CD4-positive, alpha-beta T cell treated with Interleukin-4 for 4 hours (primary cell): ENCODE measurements at places on chromosomes 1 and 21.

- no peak for DNase-seq
Observed at GRCh38 chr1:12502336-12503109, 115.5 kb downstream of the DHRS3 start.

DNA sequence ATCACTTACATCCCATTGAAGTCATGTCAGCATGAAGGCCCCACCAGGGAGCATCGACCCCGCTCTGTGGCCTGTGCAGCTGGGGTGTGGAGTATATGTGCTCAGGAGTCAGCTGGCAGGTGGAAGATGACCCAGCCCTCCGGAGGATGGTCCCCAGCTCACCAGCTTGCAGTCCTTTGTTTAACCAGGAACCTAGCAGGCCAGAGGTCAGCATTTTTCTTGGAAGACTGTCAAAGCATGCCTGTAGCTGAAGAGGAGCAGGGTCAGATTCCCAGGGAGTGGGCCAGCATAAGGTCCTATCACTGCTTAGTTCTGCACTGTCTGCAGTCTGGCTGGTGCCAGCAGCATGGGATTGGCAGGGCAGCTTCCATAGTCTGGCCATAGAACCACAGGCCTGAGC, 12.7 kb downstream of the NFASC start:
- DNase-seq = no peak

DNA sequence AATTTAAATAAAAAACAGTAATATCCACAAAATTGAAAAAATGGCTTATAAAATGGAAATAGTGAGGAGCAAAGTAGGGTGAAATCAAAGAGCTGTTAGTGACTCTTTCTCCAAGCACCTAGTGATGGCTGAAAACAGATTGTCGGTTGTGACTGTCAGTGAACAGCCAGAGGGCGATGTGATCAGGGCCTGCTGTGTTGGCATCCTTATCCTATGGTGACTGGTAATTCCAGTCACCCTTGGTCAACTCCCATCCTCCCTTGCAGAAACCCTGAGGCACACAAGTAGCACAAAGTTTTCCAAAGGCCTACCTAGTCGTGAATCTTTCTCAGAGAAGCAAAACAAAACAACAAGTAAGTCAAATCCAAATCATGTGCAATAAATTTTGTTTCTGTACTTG, 599.8 kb upstream of the CXADR start:
- no peak for DNase-seq

- DNase-seq = no peak
Observed at GRCh38 chr21:45041351-45041805, 33.0 kb upstream of the ADARB1 start.

- peak; percentile 73 for DNase-seq
Observed at GRCh38 chr1:1137256-1138045, 21.6 kb upstream of the C1orf159 start.

DNA sequence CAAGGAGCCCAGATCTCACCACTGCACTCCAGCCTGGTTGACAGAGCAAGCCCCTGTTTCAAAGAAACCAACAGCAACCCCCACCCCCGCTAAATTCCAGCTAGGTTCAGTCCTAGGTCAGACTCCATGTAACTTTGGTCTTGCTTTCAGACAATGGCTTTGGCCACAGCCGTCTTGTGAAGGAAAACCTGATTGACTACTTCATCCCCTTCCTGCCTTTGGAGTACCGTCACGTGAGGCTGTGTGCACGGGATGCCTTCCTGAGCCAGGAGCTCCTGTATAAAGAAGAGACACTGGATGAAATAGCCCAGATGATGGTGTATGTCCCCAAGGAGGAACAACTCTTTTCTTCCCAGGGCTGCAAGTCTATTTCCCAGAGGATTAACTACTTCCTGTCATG, 12.9 kb downstream of the TOR3A start:
- DNase-seq = no peak

- no peak for DNase-seq
Observed at GRCh38 chr1:1128454-1129139, 12.7 kb upstream of the C1orf159 start.

DNA sequence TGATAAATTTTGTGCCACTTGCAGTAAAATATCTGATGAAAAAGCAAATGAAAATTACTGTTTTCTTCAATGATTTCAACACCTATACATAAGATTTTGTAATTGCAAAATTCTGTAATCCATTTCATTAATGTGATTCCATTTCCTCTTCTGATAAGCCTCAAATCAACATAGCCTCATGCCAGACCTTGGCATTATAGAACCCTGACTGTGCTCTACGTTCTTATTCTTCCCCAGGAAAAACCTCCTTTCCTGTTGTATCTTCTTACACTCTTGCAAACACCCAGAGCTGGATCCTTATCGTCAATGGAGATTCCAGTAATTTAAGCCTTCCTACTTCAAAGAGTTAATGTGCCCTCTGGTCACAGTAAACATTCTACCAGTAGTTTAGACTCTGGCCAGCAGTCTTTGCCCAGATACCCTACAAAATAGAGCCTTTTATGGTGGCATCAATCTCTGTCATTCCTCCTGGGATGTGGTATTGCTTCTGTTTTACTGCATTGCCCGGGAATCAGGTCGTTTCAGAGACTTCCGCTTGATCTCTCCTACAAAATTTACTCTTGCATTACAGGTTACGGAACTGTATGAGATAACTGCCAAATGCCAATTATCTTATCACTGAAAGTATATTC, 48.5 kb upstream of the CHRM3 start:
- DNase-seq = no peak

DNA sequence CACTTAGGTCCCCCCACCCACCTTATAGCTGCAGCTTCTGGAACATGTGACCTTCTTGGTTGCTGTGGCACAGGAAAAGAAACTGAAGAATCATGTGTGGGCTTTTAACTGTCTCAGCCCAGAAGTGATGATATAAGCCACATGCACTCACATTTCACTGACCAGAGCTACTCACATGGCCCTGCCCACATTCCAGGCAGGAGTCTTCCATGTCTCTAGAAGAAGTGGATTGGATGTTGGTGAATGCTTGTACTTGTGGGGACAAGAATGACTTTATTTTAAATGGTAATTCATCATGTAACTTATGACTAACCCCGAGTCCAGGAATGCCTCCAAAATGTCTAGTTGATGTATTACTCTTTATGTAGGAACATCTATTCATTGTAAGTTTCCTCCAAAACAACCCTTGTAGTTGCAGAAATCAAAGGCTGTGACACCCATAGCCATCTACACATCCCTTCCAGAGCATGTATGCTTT, 15.8 kb upstream of the CAMK1G start:
- DNase-seq = no peak

GRCh38 chr1:15459771-15460707, 3.5 kb downstream of the CELA2A start:
- DNase-seq = no peak

- no peak for DNase-seq
Observed at GRCh38 chr1:204192589-204193352, 3.5 kb downstream of the KISS1 start.

DNA sequence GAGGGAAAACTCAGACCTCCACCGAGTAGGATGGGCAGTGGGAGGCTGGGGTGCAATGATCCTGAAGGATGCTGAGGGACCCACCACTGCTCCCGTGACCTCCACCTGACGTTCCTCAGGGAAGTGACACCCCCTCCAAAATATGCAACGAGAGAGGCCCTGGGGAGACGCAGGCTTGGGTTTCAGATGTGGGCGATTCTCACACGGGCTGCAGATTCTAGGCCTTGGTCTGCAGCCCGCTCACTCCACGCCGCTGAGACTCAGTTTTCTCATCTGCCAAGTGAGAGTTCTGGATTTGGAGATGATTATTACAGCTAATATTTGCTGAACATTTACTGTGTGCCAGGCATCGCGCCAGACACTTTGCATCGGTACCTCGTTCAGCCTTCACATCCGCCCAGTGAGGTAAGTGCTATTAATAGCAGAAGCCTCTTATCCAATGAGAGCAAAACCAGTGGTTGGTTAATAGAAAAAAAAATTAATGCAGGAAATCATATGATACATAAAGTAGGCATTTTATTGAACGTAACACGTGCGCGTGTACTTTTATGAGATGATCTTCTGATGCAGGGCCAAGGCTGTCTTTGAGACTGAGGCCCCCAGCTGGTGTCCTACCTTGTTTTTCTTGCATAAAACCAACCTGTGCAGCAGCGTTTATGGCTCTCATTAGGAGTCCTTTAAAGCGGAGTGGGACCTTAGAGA, 102.0 kb upstream of the RUNX3 start:
- peak; percentile 87 for DNase-seq

- no peak for DNase-seq
Observed at GRCh38 chr1:202357506-202357905, 9.0 kb downstream of the PPP1R12B start.

- DNase-seq = peak; percentile 15
Observed at GRCh38 chr1:205504311-205505075, at the start of gene CDK18. Gene CDK18, plus strand, starts transcription at chr1:205504669. Its CDS starts 18,499 bp downstream, at chr1:205523168.

GRCh38 chr1:220873868-220874655, 5.2 kb upstream of the HLX start:
- DNase-seq = no peak

DNA sequence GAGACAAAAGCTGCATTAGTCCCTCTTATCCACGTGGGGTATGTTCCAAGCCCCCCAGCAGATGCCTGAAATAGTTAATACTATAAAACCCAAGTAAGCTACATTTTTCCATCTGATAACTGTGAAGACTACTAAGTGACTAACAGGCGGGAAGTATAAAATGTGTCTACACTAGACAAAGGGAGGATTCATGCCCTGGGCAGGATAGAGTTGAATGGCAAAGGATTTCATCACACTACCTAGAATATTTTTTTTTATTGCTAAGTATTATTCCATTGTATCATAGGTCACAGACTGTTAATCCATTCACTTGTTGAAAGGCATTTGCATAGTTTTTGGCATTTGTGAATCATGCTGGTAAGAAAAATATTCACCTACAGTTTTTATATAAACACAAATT, 26.4 kb upstream of the CFHR4 start:
- no peak for DNase-seq

DNA sequence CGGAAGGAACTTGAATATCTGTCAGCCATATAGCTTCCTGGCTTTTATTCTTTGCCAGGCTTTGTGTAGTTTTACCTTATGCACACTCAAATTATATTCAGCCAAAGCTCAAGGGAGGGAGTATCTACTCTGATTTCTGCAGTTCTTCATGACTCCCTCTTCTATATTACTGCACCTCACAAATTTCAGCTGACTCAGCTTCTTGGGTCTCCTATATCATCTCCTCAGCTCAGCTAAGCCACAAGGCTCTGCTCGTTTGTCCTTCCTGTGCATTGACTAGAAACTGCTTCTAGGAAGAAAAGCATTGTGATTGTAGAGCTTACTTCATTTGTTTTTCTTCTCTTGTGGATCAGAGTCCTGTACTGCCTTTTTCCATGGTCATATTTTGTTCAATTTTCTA, 37.4 kb downstream of the BTBD8 start:
- no peak for DNase-seq

- peak; percentile 35 for DNase-seq
Observed at GRCh38 chr1:3775490-3776230, 3.1 kb downstream of the SMIM1 start.

GRCh38 chr1:89687254-89687653, 54.3 kb downstream of the LRRC8C start:
- DNase-seq = no peak

DNA sequence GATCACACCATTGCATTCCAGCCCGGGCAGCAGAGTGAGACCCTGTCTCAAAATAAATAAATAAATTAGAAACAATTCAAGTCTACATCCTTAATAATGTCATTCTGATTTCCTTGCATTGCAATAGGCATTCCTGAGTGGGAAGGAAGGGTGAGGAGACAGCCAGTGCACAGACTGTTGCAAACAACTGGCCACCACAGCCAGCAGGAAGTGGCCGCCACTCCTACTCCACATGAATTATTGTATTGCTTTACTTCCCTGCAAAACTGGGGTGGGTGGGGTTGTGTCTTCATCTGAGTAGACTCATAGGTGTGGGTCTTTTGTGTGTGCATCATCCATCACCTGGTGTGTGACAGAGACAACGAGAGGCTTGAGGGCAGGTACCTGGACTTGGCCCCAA, 60.1 kb downstream of the OPTC start:
- DNase-seq = no peak

DNA sequence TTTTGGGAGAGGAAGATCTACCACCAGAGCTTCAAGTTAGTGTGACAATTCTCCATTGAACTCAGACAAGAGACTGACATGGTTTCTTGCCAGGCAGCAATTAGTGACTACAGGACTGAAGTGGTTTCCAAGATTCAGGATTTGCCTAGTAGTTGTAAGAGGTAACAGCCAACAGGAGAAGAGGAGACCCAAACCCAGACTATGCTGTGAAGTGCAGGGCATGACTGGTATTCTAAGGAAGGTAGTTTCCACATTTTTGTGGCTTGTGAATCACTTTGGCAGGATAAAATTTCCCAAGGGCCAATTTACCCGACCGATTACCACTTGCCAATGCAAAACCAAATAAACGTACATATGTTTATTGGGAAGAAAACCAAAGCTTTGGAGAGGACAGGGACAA, 14.7 kb upstream of the RAP1A start:
- no peak for DNase-seq

GRCh38 chr1:199322278-199322677, 683.4 kb downstream of the PTPRC start:
- no peak for DNase-seq

- DNase-seq = no peak
Observed at GRCh38 chr1:24382165-24382577, 31.4 kb downstream of the STPG1 start.

GRCh38 chr1:200103966-200104583, 76.6 kb downstream of the NR5A2 start:
- no peak for DNase-seq

- DNase-seq = no peak
Observed at GRCh38 chr1:153404086-153404635, 12.2 kb upstream of the S100A7A start.

DNA sequence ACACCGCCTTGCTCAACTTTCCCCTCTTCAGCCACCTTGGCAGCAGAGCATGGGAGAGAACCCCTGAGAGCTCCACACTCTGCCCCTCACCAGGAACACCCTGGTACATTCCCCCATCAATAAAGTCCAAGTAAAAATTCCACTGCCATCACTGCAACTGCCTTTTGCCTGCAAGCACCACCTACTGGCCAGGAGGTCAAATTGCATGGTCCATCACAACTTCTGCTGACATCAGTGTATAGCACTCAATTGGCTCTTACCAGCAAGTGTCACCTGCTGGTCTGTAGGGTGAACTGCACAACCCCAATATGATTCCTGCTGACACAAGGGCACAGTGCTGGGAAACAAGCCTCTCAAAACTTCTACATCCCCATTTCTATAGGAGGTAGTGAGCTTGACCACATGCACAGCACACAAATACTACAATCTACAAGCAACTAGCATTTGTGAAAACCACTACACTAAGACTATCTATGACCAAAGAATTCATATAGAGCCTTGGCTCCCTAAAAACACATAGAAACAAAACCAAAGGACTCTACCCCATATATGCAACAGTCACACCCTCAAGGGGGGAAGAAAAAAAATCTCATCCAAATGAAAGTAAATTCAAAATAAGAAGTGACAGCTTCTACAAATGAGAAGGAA, 69.2 kb downstream of the FASLG start:
- peak; percentile 58 for DNase-seq

GRCh38 chr1:12161662-12162458, 4.9 kb upstream of the TNFRSF1B start:
- peak; percentile 89 for DNase-seq

GRCh38 chr1:193438771-193439170, 252.4 kb upstream of the B3GALT2 start:
- DNase-seq = no peak

- no peak for DNase-seq
Observed at GRCh38 chr1:161887730-161888287, 121.7 kb downstream of the ATF6 start.
